ENCODE measurements at places on chromosomes 7 and 10.

GRCh38 chr10:104300736-104301292 lies 31.8 kb downstream of the GSTO2 start:
- DNase-seq, result peak; percentile 92

- no peak for DNase-seq
Measured at GRCh38 chr10:118028619-118029018, 18.1 kb downstream of the RAB11FIP2 start.

GRCh38 chr7:83852136-83852535 lies 203.2 kb upstream of the SEMA3E start:
- no peak for DNase-seq

DNA sequence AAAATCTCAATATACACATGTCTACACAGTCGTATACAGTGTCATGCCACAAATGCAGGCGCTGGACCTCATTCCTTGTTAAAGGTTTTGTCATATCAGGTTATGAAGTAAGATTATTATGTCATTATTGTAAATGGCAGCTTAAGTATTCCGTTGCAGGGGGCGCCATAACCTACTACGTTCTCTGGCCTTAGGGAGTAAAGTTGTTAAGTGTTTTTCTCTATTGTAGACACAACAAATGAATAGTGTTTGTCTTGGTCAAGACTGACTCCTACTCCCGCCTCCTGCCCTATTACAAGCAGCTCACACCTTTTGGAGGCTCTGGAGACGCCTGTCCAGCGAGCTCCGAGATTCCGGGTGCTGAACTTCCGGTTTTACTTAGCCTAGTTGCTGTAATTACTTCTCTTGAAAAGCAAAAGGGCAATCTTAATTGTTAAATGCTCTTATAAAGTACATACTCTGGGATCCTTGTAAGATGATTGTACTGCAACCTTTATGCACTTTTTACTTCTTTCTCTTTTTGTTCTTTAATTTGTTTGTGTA lies 994 bp downstream of the GATAD1 start:
- DNase-seq, result peak; percentile 60

DNA sequence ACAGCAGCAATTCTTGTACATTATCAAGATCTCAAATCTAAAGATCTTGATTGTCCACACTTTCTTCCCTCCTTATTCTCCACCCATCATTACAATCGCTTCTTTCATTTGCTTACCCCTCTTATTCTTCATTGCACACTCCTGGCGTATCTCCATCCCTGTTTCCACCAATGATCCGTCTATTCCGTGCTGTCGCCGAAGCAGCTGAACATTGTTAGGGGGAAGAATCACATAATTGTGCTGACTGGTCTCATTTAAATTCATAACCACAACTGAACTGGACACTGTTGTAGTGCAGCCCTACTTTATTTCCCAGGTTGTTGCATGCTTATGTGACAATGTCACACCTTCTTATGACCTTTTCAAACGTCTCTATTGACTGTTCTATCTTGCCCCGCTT lies 18.9 kb upstream of the NRP1 start:
- peak; percentile 29 for DNase-seq

GRCh38 chr7:3911685-3912084 lies 610.6 kb downstream of the SDK1 start:
- DNase-seq, result no peak

GRCh38 chr10:128898133-128898915 lies 568.7 kb upstream of the MGMT start:
- DNase-seq, result no peak

DNA sequence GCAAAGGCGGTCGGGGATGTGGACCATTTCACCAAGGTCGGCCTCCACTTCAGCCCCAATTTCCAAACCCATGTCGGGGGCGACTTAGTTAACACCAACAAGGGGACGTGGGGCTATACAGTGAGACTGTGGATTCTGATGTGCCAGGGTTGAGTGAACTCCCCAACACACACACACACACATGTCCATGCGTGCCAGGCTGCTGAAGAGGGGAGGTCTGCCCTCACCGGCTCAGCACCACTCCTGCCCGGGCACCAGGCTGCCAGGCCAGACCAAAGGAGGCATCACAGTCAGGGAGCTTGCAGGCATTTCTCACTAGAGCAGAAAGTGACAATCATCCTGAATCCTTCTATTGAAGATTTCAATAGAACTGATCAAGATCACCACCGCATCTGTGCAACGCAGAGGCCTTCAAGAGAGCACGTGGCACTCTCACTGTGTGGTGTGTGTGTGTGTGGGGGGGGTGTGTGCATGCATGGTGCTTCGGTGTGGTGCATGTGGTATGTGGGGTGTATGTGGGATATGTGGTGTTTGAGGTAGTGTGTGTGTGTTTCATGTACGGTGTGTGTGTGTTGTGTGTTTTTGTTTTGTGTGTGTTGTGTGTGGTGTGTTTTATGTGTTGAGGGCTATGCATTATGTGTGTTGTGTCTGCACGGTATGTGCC lies 403.5 kb upstream of the RNF32 start:
- no peak for DNase-seq

GRCh38 chr7:922334-923107 lies 32.0 kb downstream of the ADAP1 start:
- no peak for DNase-seq

- DNase-seq, result no peak
Measured at GRCh38 chr7:10773430-10773829, 200.2 kb upstream of the PHF14 start.

DNA sequence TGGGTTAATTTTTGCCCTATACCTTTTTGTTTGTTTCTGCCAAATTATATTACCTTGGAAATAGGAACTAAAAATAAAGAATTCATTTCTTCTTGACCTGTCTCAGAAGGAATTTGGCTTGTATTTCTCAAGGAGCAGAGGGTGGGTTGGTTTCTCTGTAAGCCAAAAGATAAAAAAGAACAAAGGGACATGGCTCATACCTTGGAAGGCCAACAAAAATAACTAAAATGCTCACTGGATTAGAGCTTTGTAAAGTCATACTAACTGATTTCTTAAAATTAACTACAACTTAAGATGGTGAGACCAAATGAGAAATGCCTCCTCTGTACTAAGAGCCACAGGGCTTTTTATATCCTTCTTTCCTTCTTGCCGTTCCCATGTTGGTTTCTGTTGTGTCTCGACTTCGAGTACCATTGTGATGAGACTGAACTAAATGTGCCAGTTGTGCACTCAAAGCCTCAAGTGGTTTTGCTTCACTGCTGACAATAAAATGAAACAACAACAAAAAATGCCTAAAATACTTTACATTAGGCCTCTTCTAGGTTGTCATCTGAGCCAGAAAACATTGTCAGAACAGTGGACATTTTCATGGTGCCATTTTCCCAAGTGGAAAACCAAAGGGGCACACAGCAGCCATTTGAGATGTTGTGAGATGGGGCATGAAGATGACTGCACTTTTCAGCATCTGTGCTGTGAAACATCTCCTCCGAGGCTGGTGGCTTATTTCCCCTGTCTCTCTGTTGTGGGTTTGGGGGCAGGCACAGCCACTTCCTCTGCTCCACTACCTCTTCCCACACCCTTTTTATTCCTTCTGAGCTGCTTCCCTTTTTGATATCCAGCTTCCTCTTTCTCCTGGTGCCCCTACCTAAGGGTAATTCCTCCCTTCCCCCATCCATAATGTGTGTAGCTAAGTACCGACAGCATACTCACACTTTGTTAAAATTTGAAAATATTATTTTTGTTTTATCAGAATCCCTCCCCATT lies 51.8 kb upstream of the AGR3 start:
- DNase-seq, result peak; percentile 46

DNA sequence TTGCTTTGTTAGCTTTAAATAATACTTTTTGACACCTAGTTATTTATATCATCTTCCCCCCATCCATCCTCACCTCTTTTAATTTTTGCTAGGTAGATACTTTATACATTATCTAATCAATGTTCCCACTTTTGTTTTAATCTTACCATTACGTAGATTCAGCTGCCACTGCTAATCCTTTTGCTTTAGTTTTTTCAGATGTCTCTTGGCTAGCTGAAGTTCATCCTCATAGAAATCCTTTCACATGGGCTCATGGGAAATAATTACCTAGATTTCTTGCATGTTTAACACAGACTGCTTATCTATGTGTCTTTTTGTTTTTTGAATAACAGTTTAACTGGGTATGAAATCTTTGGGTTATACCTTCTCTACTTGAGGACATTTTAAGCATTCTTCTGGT lies 60.1 kb downstream of the ZNRF2 start:
- no peak for DNase-seq

- DNase-seq, result no peak
Measured at GRCh38 chr10:105356626-105357025, 715.5 kb downstream of the SORCS3 start.

DNA sequence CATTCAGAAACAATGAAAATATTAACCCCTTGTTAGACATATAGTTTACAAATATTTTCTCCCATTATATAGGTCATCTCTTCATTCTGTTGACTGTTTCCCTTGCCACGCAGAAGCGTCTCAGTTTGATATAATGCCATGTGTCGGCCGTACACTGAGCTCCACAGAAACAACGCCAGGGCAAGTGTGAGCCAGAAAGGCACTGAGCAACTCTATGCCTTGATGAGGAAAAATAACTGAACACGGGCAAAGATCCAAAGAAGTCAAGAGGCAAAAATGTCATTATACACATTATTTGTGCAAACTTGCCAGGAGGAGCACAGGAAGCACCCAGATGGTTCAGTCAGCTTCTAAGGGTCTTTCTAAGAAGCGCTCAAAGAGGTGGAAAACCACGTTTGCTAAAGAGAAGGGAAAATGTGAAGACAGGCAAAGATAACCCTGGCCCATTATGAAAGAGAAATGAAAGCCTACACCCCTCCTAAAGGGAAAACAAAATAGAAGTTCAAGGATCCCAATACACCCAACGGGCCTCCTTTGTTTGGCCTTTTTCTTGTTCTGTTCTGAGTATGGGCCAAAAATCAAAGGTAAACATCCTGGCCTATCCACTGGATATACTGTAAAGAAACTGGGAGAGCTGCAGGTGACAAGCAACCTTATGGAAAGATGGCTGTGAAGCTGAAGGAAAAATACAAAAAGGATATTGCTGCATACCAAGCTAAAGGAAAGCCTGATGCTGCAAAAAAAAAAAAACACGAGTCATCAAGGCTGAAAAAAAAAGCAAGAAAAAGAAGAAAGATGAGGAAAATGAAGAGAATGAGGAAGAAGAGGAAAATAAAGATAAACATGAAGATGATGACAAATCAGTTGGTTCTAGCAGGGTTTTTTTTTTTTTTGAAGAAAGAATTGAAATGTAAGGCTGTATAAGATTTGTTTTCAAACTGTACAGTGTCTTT lies 15.5 kb downstream of the ARHGAP12 start:
- DNase-seq, result peak; percentile 52

GRCh38 chr7:16061630-16062029 lies 359.7 kb downstream of the CRPPA start:
- no peak for DNase-seq

GRCh38 chr10:16986406-16987205 lies 143.0 kb downstream of the CUBN start:
- DNase-seq, result peak; percentile 95

DNA sequence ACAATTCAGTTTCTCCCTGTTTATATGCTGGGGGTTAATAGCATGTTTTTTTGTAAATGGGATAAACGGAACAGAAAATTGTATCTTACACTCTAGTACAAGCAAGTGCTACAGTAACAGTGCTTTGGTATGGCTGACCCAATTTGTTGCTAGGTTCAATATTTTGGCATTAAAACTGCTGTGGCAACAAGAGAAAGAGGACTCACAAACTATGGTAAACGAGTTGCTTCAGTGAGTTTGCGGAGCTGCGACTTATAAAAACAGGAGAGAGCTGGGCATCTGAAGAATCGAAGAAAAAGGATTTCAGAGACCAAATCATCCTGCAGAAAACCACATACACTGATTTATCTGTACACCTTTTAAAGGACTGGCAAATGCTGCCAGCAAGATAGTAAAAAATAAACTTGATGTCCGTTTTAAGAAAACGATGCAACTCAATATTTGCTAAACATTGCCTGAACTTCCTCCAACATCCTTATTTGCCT lies 2.2 kb downstream of the GLUD1 start:
- peak; percentile 61 for DNase-seq

GRCh38 chr7:13800694-13801448 lies 188.6 kb downstream of the ETV1 start:
- DNase-seq, result peak; percentile 82

- no peak for DNase-seq
Measured at GRCh38 chr10:81576336-81576735, 298.7 kb upstream of the NRG3 start.

- DNase-seq, result no peak
Measured at GRCh38 chr7:97623333-97623732, 108.6 kb upstream of the TAC1 start.

DNA sequence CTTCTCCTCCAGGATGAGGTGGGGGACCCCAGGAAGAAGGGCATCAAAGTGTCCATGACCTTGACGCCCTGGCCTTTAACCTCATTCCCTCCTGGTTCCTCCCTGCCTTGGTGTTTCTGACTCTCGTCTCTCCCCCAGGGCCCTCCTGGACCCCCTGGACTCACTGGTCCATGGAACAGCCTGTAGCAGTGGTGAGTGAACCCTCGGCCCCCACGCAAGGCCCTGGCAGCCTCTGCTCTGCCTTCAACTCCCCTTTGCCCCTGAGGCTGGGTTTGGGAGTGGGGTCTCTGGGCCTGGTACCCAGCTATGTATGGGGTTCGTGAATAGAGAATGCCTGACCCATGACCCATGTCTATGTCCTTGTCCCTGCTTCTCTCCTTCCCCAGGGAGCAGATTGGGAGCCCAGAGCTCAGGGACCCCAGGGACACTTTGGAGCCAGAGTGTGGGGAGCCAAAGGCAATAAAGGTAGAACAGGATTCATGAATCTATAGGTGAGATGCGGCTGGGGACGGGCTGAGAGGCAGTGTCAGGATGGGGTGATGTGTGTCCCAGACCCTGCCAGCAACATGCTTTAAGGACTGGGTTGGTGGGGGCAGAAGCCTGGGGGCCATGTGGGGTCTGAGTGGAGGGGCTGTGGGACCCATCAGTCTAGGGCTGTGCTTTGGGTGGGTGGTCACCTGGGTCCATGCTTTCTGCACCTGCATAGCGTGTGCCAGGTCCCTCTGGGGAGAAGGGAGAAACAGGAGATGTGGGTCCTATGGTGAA lies 18.4 kb upstream of the VOPP1 start:
- DNase-seq, result no peak

DNA sequence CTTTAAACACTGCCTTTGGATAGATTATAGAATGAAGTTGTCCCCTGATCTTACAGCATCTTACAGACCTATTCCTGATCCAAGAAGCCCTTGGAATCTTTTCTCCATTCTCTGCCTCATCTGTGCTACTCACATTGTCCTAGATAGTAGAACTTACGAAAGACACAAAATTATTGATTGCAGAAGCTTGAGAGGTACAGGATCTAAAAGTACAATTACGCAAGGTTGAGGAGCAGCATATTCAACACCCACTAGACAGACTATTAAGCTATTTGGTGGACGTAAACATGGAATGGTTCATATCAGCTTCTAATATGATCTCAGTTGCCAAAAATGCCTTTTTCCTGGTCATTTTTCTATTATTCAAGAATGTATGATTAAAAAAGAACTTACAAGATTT lies 90.5 kb upstream of the SEM1 start:
- no peak for DNase-seq

DNA sequence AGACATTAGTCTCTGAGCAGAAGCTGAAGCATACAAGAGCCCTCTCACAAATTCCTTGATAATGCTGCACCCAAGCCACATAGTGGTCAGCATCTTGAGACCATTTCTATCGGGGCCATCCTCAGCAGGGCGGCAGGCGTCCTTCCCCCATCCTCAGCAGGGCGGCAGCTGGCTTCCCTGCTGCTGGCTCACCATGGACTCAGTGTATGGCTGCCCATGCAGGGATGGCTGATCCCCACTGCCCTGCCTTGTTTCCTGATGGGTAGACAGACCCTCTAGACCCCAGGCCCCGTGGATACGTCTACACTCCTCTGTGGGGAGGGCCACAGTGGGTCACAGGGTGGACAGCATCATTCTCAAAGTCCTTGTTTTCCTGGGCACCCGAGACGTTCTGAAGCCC lies 406.8 kb downstream of the TCERG1L start:
- DNase-seq, result no peak

GRCh38 chr10:126421756-126422256 lies 33.5 kb upstream of the ADAM12 start:
- peak; percentile 97 for DNase-seq
